NCI-H446 treated with DMSO at 0.1 percent for 48 hours (cell line): ENCODE measurements at places on chromosomes 1 and 21.

GRCh38 chr1:67679691-67680090 lies 5.3 kb upstream of the GADD45A start:
- no peak for DNase-seq

- no peak for DNase-seq
These were observed 125.2 kb downstream of the ZNF648 start for GRCh38 chr1:181936269-181936668.

GRCh38 chr1:181767001-181767708 lies 283.8 kb downstream of the CACNA1E start:
- no peak for DNase-seq

- DNase-seq: peak; percentile 55
These were observed 41.9 kb downstream of the DDR2 start for GRCh38 chr1:162674034-162674608.

DNA sequence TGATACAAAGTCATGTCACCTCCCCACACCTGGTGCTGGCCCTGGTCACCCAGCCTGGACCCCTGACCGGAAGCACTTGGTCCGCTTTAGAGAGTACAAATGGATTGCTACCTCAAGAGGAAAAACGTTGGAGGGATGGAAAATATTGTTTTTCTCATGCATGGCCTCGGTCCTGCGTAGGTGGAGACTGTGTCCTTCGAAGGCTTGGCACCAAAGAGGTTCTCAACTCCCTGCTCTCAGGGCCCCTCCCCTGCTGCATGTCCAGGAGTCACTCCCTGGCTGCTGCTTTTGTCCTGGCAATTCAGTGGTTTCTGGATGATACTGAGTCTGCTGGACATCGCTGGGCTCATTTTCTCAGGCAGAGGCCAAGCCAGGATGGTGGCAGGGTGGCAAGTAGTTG lies 529.8 kb downstream of the KIF26B start:
- no peak for DNase-seq

DNA sequence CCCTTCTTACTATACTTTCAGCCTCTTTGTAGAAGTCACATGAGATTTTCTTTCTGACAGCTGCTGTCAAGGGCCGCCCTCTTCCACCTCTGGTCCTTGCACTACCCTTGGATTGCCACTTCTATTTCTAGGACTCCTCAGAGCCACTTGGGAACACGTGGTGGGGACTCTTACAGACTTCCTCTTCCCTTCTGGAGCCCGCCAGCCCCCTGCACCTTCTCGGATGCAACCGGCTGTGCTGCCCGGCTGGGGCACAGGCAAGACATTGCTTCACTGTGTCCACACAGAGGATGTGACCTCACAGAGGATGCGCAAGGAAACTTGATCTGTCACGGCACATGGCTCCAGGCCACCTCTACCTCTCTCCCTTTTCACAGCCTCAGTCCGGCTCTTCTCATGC lies 2.4 kb upstream of the IKBKE start:
- DNase-seq: no peak

DNA sequence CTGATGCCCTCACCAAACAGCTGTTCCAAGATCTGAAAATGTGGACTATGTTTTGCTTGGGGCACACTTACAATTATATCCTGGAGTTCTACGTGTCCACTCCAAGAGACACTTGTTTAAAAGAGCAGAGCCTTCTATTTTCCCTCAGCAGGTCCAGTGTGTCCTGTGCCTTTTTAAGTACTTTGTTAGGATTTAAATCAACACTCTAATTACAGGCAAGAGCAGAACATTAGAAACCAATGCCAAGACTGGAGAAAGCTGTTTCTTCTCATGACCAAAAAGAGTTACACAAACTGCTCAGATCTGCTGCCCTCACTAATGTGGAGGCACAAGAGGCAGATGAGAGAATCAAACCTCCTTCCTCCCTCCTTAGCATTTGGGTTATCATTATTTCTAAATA lies 452.9 kb downstream of the LMO4 start:
- no peak for DNase-seq

DNA sequence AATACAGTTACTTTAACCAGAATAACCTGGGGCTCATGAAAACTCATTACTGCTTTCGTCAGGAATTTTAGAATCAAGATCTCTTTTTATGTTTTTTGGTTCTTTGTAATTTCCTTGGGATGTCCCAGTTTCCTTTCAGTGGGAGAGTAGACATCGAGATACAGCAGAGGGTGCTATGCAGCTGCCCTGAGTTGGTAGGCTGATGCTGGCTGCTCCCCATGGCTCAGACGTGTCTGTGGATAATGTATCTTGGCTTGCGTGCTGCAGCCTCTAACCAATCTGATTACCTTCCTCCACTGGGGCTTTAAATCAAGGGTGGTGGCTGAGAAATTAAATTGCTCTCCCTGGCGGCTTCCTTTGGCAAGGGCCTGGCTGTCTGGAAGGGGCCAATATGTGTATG lies 253.7 kb downstream of the CACNA1E start:
- DNase-seq: no peak
